ENCODE measurements at places on chromosomes 4 and X.

- no peak for DNase-seq
Observed at GRCh38 chr4:732911-733630, 27.4 kb downstream of the PCGF3 start.

GRCh38 chrX:13888284-13888683 lies 71.4 kb upstream of the GPM6B start:
- no peak for DNase-seq

GRCh38 chr4:17785858-17786257 lies 4.4 kb upstream of the FAM184B start:
- DNase-seq: no peak

- DNase-seq: no peak
Observed at GRCh38 chr4:108828620-108829019, 65.8 kb upstream of the ETNPPL start.

GRCh38 chr4:8026453-8026852 lies 86.8 kb upstream of the AFAP1 start:
- DNase-seq: no peak

Measured in NCI-H2107 (cell line).